ENCODE measurements at places on chromosomes 2 and 18.
A peak's percentile ranks its signal among the peaks of the same experiment; 100 is the strongest.

DNA sequence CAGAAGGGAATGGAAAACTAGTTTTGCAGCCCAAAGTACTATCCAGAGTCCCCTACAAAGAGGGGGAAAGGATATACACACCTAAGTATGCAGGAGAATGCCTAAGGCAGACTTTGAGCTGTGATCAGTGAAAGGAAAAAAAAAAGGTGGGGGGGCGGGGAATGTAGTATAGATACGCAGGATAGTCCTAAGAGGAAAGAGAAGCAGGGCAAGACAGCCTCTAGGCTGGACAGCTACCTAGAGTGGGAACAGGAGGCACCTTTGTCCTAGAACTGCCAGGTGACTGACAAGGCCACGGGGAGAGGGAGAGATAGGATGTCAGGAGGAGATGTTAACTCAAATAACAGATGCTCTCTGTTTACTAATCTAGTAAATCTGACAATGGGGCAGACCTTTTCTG lies 6.0 kb downstream of the REEP1 start:
- peaks cover under 1% of the 10 kb centered on the region for H3K4me1 ChIP-seq
- H3K4me3 ChIP-seq: no peak overlapping the region
- no peak for DNase-seq
- no peaks in the 10 kb centered on the region for H3K36me3 ChIP-seq
- peaks cover 63% of the 10 kb centered on the region for H3K27me3 ChIP-seq
- H3K27ac ChIP-seq: no peak overlapping the region

GRCh38 chr18:11672198-11672597 lies 16.9 kb upstream of the GNAL start:
- no peaks in the 10 kb centered on the region for H3K36me3 ChIP-seq
- H3K27ac ChIP-seq: no peak overlapping the region
- H3K4me1 ChIP-seq: peaks cover 38% of the 10 kb centered on the region
- H3K27me3 ChIP-seq: no peaks in the 10 kb centered on the region
- no peak for DNase-seq

GRCh38 chr18:55687106-55687505 lies 99.1 kb upstream of the TCF4 start:
- no peak for DNase-seq
- no peaks in the 10 kb centered on the region for H3K36me3 ChIP-seq

DNA sequence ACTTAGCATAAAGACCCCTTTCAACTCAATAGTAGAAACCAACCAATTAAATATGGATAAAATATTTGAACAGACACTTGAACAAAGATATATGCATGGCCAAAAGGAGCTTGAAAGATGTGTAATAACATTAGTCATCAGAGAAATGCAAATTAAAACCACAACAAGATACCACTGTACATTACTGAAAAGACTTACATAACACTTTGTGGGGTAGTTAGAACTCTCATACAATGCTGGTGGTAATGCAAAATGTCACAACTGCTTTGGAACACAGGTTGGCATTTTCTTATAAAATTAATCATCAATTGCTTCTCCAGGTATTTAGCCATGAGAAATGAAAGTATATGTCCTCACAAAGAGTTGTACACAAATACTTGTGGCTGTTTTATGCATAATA lies 60.7 kb downstream of the TTC27 start:
- peak; percentile 64 for DNase-seq
- no peaks in the 10 kb centered on the region for H3K27me3 ChIP-seq
- peaks cover 4% of the 10 kb centered on the region for H3K4me1 ChIP-seq
- no peaks in the 10 kb centered on the region for H3K36me3 ChIP-seq
- H3K27ac ChIP-seq: no peak overlapping the region
- H3K4me3 ChIP-seq: no peak overlapping the region

GRCh38 chr2:212088353-212088752 lies 450.2 kb downstream of the ERBB4 start:
- H3K27ac ChIP-seq: no peak overlapping the region
- peaks cover 80% of the 10 kb centered on the region for H3K27me3 ChIP-seq
- DNase-seq: no peak
- H3K4me3 ChIP-seq: no peak overlapping the region
- H3K4me1 ChIP-seq: no peaks in the 10 kb centered on the region
- no peaks in the 10 kb centered on the region for H3K36me3 ChIP-seq

DNA sequence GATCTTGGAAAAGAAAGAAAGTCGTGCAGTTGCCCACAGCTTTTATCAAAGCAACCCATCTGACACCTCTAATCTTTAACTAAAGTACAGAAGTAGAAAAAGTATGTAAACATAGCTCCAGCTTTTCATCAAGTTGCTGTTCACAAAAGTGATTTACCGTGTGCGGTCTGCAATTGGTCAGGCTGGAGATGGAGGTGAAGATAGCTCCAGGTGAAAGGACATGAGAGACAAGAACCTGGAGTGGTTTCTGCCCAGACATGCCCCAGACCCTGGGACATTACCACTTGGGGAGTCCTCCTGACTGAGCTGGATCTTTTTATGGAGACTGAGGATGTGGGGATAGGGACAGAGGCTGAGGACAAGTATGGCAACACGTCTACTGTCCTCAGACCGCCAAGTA lies 82.7 kb downstream of the LAMA1 start:
- DNase-seq: no peak
- H3K4me1 ChIP-seq: peaks cover 7% of the 10 kb centered on the region
- peaks cover 8% of the 10 kb centered on the region for H3K36me3 ChIP-seq
- H3K4me3 ChIP-seq: no peak overlapping the region

GRCh38 chr18:67367540-67367939 lies 149.0 kb downstream of the DSEL start:
- no peak overlapping the region for H3K4me3 ChIP-seq
- peak; percentile 19 for DNase-seq
- H3K27me3 ChIP-seq: no peaks in the 10 kb centered on the region
- H3K27ac ChIP-seq: no peak overlapping the region
- no peaks in the 10 kb centered on the region for H3K36me3 ChIP-seq
- H3K4me1 ChIP-seq: no peaks in the 10 kb centered on the region

DNA sequence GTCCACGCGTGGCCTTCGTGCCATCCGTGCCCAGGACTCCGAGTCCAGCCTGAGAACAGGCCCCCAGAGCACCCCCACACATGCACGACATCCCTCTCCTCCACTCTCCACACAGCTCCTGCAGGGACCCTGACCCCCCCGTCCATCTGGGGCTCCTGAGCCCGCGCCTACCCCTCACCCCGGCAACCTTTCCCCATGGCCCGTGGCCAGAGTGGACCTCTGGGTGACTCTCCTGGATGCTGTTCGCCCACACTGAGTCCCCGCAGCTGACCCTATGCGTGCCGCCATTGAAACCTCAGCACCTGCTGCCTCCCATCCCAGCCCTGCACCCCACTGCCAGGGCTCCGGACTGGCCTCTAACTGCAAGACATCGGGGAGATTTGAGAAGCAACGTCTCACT lies 132.0 kb upstream of the PXDN start:
- H3K4me3 ChIP-seq: no peak overlapping the region
- no peak overlapping the region for H3K27ac ChIP-seq
- peaks cover 20% of the 10 kb centered on the region for H3K27me3 ChIP-seq
- H3K4me1 ChIP-seq: no peaks in the 10 kb centered on the region

- peak; percentile 49 for DNase-seq
- no peak overlapping the region for H3K4me3 ChIP-seq
- H3K27me3 ChIP-seq: no peaks in the 10 kb centered on the region
- no peaks in the 10 kb centered on the region for H3K4me1 ChIP-seq
- H3K36me3 ChIP-seq: no peaks in the 10 kb centered on the region
- no peak overlapping the region for H3K27ac ChIP-seq
Observed at GRCh38 chr18:44098551-44099098, 582.1 kb upstream of the SETBP1 start.

- H3K4me3 ChIP-seq: no peak overlapping the region
- H3K4me1 ChIP-seq: peaks cover 11% of the 10 kb centered on the region
- H3K36me3 ChIP-seq: no peaks in the 10 kb centered on the region
- H3K27me3 ChIP-seq: no peaks in the 10 kb centered on the region
- peak; percentile 56 for DNase-seq
Observed at GRCh38 chr2:184554736-184555135, 43.6 kb upstream of the ZNF804A start.

DNA sequence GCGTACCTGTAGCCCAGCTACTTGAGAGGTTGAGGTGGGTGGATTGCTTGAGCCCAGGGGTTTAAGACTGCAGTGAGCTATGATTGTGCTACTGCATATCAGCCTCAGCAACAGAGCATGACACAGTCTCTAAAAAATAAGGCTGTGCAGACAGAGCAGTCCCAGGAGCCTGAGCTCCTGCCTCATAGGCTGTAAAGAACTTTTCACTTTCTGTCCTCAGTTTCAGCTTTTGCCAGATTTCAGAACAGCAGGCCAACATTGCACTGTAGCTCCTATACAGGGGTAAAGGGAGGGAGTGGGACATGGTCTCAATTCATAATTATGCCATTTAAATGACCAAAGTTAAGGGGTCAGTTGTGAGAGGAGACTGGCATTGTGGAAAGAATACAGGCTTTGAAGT lies 150.6 kb downstream of the GALNT1 start:
- H3K36me3 ChIP-seq: no peaks in the 10 kb centered on the region
- H3K27me3 ChIP-seq: peaks cover 8% of the 10 kb centered on the region
- no peak for DNase-seq
- no peaks in the 10 kb centered on the region for H3K4me1 ChIP-seq
- H3K27ac ChIP-seq: no peak overlapping the region
- H3K4me3 ChIP-seq: no peak overlapping the region

- H3K27ac ChIP-seq: no peak overlapping the region
- peaks cover 9% of the 10 kb centered on the region for H3K4me1 ChIP-seq
- no peak for DNase-seq
- H3K27me3 ChIP-seq: no peaks in the 10 kb centered on the region
Observed at GRCh38 chr2:231347081-231347480, 48.4 kb upstream of the B3GNT7 start.

DNA sequence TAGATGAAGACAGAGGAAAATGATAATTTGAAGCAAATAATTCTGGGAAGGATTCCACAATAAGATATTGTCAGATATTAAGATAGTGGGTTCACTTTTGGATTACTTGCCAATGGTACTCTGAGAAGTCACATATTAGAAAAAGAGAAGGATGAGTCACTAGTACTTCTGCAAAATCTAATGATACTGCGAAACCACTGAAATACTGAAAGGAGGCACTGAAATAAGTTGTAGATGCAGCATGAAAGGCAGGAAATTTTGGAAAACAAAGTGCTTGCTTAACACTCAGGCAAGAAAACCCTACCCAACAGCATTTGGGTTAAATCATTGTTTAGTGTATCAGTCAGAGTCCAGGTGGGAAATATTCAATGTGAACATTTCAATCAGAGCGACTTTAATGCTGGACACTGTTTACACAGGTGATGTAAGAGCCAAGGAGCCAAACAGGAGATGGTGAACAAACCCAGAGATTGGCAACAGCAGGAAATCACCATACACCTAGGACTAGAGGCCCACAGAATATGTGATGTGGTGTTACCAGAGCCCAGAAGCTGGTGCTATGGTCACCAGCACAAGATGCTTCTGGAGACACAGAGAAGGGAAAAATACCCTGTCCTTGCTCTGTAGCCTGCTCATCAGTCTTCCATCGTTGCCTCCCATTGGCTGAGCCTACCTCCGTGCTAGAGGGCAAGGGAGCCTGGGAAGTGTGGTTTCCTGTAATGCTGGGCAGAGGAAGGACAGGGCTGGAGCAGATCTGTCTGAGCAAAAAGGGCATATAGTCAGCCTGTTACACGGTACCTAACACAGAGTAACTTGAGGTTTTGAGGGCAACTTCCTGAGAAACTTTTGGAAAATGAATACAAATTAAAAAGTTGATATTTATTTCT lies 204.7 kb upstream of the ITGA4 start:
- H3K4me3 ChIP-seq: no peak overlapping the region
- H3K27me3 ChIP-seq: no peaks in the 10 kb centered on the region
- H3K4me1 ChIP-seq: no peaks in the 10 kb centered on the region
- DNase-seq: no peak
- no peak overlapping the region for H3K27ac ChIP-seq

DNA sequence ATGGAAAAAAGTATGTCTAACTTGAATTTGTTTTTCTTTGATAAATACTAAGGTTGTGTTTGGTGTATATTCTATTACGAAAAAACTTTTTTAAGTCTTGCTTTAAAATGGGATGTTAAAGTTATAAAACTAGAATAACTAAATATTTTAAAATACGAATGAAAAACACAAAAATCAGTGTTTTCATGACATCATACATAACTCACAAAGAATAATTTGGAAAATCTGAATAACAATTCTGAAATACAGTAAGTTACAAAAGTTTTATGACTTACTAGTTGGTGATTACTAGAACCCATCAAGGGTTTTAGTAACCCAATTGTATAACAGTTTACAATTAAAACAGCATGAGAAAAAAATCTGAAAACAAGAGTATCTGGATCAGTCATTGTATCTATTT lies 61.2 kb downstream of the PIGN start:
- no peaks in the 10 kb centered on the region for H3K36me3 ChIP-seq
- H3K4me1 ChIP-seq: peaks cover 5% of the 10 kb centered on the region
- DNase-seq: no peak
- no peaks in the 10 kb centered on the region for H3K27me3 ChIP-seq
- no peak overlapping the region for H3K4me3 ChIP-seq

- no peaks in the 10 kb centered on the region for H3K27me3 ChIP-seq
- peaks cover 21% of the 10 kb centered on the region for H3K36me3 ChIP-seq
- DNase-seq: peak; percentile 91
- H3K4me1 ChIP-seq: peaks cover 14% of the 10 kb centered on the region
- peak overlapping the region; percentile 61 for H3K27ac ChIP-seq
- H3K4me3 ChIP-seq: peak overlapping the region; percentile 78
Observed at GRCh38 chr2:38076152-38076709, 280 bp upstream of the CYP1B1 start.

- H3K36me3 ChIP-seq: no peaks in the 10 kb centered on the region
- no peak for DNase-seq
- peaks cover 16% of the 10 kb centered on the region for H3K4me1 ChIP-seq
Observed at GRCh38 chr2:41903474-41904135, 144.2 kb upstream of the PKDCC start.

- peaks cover 27% of the 10 kb centered on the region for H3K27me3 ChIP-seq
- H3K27ac ChIP-seq: no peak overlapping the region
- H3K4me1 ChIP-seq: no peaks in the 10 kb centered on the region
- H3K4me3 ChIP-seq: no peak overlapping the region
- no peak for DNase-seq
Observed at GRCh38 chr2:29374823-29375222, 259.6 kb downstream of the CLIP4 start.

DNA sequence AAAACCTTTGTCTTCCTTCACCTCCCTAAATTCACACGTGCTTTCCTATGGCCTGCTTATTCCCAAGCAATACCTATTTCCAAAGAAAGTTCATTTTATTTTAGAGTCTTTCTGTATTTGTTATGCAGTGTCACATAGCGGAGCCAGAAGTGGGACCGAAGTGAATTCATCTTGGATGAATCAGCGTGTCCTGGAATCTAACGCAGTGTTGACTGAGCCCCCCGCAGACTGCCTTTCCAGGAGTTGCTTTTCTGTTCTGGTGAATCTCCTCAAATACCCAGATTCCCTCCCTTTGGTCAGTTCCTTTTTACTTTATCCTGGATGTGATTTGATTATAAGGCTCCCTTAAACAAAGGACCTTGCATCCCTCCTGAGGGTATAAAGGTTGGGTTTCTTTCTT lies 10.8 kb downstream of the ALPP start:
- H3K36me3 ChIP-seq: no peaks in the 10 kb centered on the region
- no peaks in the 10 kb centered on the region for H3K4me1 ChIP-seq
- no peak for DNase-seq

DNA sequence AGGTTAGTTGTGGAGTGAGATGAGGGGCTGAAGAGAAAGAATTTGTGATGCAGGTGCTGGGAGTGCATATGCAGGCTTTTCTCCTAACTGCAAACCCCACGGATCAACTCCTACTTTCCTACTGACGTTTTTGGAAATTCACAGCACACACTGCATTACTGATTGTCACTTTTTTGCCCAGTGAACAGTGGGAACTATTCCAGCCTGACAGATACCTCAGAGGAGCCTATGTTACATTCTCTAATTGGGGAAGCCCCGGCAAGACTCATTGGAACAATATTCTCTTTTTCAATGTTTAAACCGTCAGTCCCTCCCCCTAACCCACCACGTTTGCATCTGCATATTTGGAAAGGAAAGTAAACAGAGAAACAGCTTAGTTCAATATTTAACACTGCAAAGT lies 126.2 kb downstream of the DPP4 start:
- peaks cover 72% of the 10 kb centered on the region for H3K27me3 ChIP-seq
- no peak for DNase-seq
- no peak overlapping the region for H3K4me3 ChIP-seq
- H3K4me1 ChIP-seq: no peaks in the 10 kb centered on the region
- no peak overlapping the region for H3K27ac ChIP-seq
